ENCODE measurements at places on chromosomes 6 and 20.

- DNase-seq: no peak
Measured at GRCh38 chr20:3180319-3180718, 7.0 kb upstream of the LZTS3 start.

DNA sequence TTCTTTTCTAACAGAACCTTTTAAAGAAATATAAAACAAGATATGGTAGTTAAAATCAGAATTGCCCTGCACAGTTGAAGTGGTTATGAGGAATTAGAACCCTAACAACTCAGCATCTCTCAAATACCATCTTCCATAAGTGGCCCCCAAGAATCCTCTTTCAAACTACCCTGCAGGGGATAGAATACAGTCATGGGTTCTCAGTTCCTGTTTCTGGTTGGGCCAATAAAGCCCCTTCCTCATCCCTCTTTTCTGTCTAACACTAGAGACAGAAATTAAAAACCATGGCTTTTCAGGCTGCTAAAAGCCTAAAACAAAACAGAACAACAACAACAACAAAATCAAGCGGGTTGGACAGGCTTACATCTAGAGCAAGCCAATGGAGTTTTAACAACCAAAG, 6.7 kb upstream of the LCA5 start:
- DNase-seq: peak; percentile 41

DNA sequence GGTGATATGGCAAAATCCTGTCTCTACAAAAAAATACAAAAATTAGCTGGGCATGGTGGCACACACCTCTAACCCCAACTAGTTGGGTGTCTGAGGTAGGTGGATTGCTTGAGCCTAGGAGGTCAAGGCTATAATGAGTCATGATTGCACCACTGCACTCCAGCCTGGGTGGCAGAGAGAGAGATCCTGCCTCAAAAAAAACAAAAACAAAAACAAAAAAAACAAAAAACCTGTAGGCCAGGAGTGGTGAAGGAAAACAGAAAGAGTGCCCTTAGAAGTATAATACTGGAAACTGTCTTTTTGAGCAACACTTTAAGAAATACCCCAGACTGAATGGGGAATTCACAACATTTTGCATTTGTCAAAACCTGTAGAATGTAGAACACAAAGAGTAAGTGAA, 85.3 kb downstream of the JARID2 start:
- DNase-seq: no peak

- DNase-seq: no peak
Measured at GRCh38 chr20:44666066-44666465, 14.6 kb upstream of the ADA start.

- no peak for DNase-seq
Measured at GRCh38 chr6:14943116-14943515, 302.8 kb upstream of the JARID2 start.

DNA sequence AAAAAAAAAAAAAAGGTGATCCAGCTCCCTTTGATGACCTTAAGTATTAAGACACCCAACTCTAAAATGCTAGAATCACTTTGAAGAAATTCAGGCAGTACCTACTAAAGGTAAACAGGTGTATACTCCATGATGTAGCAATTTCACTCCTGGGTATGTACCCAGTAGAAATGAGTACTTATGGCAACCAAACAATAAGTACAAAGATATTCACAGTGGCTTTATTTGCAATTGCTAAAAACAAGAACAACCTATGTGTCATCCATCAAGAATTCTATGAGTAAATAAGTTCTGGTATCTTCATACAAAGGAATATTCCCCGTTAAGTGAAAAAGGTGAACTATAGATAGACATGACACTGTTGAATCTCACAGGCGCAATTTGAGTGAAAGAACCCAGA, 29.4 kb downstream of the MDGA1 start:
- DNase-seq: no peak

DNA sequence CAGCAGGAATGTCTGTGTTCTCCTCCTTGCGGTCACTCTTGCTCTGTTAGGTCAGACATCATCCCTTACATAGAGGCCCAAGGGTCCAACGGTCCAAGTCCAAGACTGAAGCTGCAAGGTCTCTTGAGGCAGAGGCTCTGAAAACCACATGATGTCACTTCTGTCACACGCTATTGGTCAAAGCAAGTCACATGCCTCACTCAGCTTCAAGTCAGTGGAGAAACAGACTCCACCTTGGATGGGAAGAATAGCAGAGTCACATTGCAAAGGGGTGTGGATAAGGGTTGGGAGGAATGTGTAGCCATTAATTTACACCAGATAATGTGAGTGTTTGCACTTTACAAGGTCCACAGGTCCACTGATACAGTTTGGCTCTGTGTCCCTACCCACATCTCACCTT, 17.5 kb downstream of the SLC52A3 start:
- no peak for DNase-seq

DNA sequence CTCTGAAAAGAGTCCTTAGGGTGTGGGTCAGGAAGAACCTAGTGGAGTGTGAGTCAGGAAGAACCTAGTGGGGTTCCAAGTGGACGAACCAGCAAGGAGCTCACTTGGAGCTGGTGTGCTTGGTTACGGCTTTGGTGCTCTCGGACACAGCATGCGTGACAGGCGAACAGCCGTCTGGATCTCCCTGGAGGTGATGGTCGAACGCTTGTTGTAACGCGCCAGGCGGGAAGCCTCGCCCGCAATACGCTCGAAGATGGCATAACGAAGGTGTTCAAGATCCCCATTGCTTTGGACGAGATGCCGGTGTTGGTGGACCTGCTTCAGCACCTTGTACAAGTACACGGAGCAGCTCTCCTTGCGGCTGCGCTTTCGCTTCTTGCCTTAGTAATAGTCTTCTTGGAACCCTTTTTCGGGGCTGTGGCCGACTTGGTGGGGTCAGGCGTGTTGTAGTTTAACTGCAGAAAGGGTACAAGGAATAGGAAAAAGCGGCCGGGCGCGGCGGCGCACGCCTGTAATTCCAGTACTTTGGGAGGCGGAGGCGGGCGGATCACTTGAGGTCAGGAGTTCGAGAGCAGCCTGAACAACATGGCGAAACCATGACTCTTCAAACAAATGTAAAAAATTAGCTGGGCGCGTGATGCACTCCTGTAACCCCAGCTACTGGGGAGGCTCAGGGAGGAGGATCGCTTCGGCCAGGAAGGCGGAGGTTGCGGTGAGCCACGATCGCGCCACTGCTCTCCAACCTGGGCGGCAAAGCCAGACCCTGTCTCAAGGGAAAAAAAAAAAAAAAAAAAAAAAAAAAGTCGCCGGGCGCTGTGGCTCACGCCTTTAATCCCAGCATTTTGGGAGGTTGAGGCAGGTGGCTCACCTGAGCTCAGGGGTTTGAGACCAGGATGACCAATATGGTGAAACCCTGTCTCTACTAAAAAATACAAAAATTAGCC, 48.0 kb downstream of the OR2B2 start:
- peak; percentile 65 for DNase-seq

Data from common myeloid progenitor, CD34-positive (primary cell).